ENCODE measurements at places on chromosomes 13 and 19.
A peak's percentile ranks its signal among the peaks of the same experiment; 100 is the strongest.

DNA sequence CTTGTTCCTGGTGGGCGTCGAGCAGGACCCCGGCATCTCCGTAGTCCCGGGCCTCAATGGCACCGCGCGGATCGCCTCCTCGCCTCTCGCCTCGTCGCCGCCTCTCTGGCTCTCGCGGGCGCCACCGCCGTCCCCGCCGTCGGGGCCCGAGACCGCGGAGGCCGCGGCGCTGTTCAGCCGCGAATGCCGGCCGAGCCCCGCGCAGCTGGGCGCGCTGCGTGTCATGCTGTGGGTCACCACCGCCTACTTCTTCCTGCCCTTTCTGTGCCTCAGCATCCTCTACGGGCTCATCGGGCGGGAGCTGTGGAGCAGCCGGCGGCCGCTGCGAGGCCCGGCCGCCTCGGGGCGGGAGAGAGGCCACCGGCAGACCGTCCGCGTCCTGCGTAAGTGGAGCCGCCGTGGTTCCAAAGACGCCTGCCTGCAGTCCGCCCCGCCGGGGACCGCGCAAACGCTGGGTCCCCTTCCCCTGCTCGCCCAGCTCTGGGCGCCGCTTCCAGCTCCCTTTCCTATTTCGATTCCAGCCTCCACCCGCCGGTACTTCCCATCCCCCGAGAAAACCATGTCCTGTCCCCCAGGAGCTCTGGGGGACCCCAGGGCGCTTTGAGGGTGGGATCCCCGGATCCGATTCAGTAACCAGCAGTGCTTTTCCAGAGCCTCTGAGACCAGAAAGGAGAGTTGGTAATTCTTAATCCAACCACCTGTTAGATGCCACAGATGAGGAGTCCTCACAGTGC is 885 bp downstream of the MLNR start:
- DNase-seq: no peak

DNA sequence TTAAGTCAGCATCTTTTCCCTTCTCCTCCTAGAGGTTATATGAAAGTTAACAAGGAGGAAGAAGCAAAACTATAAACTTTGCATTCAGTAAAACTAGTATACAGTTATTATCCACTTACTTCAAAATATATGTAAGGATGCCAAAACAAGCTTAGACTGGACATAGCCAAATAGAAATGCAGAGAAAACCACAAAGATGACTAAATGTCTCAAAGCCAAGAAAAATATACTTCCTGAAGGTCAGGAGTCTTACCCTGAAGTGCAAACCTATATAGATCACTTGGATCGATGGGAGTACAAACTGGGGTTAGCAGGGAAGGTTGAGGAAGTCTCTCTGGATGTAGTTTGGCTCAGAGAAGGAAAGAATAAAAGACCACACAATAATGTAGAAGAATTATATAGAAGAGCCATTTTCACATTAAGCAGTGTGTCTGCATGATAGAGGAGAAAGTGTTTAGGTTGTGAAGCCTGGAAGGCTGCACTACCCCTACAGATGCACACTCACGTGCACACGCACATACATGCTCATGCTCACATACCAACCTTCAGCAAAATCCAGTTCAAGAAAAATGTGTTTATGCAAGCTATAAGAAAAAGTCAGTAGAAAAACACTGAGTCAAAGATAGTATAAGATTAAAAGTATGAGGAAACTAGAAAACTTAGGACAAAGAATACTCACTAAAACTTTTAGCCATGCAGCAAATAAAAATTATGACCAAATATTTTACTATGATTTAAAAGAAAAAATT is 112.1 kb upstream of the RXFP2 start:
- DNase-seq: no peak

DNA sequence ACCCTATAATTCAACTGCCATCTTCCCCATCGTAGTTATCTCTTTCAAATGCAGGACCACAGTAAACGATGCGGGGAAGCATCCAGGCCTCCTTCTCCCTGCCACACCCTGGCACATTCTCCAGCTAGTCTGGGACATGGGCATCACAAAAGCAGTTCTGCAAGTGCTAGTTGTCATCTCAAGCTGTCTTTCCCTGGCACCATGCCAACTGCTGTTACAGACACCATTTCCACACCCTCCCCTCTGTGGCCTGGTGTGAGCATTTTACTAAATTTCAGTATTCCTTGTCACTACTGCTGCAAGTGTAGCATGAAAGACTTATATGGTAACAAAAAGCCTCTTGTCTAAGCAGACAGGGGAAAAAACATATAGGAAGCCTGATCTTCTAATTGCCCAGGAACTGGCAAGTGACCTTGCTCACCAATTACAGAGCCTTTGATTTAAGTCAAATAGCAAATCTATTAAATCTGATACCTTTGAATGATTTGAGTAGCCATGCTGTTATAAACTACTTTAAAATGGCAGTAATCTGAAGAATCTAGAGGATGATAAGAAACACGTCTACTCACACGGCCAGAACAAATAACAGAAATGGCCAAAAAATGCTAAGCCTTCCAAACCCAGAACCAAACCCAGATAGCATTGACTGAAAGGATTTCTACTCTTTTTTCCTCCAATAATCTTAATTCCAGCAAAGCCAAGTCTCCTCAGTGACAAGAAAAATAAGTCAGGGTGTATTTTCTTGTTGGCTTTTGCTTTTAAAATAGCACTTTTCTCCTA is 179.0 kb downstream of the NUFIP1 start:
- no peak for DNase-seq

- DNase-seq: no peak
Measured at GRCh38 chr19:51029718-51030117, 3.3 kb upstream of the KLK11 start.

GRCh38 chr13:46165485-46166223 is 16.3 kb downstream of the LCP1 start:
- DNase-seq: no peak

DNA sequence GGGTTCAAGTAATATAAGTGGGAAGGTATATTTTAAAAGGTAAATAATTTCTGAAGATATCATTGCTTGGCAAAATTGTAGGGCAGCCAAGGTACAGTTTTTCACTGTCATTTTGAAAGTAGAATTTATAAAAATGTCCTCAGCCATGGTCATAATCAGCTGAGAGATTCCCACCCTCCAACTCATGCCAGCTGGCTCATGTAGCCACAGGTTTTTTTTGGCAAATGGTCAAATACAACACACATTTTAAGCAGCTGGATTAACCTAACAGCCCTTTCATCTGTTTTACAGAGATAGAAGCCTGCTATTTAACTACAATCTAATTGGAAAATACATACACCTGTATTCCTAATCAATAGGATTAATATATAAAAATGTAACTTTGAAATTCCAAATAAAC is 619.2 kb upstream of the SGCG start:
- no peak for DNase-seq

DNA sequence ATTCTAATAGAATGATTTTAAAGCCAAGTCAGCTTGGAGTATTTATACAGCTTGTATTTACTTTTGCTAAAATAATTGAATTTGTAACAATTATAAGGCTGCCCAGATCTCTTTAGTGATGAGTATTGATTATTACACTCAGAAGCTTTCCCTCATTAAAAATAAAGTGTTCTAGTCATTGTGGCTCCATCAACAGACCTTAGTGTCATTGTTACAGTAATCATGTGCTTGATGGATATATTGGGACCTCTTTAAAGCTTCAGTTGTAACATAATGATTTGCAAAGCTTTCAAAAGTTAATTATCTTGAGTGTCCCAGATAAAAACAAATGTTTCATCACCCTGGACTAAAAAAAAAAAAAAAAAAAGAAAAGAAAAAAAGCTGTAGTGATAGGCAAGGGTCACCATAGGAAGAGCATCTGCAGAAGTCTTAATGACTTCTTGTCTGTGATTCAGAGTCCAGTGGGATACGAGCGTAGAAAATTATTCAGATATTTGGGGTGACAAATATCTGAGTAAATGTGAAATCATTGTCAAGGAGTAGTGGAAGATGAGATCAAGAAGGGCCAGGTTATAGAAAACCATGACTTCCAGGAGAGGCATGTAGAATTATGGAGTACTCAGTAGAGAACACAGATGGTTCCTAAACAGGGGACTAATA is 369.6 kb downstream of the DCT start:
- DNase-seq: no peak

DNA sequence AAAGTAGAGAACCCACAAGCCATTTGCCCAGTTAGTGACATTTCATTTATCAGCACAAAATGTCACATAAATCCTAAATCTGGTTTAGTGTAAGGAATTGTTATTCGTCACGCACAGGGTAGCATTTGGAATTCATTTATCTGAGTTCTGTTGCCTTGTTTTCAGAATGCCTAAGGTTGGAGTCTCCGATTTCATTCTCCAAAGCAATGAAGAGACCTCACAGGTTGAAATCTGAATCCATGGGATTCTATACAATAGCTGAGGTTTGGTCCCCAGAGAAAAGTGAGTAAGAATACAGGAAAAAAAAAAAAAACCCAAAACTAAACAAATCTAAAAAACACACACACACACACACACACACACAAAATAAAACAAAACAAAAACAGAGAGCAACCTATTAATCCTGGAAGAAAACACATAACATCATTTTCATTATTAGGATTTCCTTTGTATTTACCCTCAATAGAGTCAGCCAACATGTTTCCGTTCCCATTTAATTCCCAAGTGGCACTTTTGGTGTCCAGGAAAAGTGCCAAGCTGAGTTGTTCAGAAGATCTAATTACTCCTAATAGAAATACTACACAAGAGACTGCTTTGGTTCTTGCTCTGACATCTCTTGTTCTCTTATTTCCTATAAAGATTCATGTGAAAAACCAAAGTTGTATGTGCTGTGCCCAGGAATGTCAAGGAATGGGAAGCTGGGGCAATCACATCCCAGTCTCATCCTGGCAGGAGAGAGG is 36.2 kb upstream of the LRCH1 start:
- DNase-seq: no peak

GRCh38 chr13:111861766-111862366 is 205.1 kb upstream of the SOX1 start:
- peak; percentile 24 for DNase-seq

GRCh38 chr19:43678512-43679261 is 8.7 kb upstream of the PLAUR start:
- DNase-seq: no peak

DNA sequence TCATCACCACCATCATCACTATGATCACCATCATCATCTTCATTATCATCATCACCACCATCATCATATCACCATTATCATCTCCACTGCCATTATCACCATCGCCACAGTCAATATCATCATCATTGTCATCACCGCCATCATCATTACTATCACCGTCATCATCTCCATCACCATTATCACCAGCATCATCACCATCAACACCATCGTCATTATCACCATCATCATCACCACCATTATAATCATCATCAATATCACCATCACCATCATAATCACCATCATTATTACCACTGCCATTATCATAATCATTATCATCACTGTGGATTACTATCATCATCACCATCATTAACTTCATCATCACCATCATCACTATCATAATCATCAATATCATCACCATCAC is 17.3 kb upstream of the ARHGEF18 start:
- no peak for DNase-seq

DNA sequence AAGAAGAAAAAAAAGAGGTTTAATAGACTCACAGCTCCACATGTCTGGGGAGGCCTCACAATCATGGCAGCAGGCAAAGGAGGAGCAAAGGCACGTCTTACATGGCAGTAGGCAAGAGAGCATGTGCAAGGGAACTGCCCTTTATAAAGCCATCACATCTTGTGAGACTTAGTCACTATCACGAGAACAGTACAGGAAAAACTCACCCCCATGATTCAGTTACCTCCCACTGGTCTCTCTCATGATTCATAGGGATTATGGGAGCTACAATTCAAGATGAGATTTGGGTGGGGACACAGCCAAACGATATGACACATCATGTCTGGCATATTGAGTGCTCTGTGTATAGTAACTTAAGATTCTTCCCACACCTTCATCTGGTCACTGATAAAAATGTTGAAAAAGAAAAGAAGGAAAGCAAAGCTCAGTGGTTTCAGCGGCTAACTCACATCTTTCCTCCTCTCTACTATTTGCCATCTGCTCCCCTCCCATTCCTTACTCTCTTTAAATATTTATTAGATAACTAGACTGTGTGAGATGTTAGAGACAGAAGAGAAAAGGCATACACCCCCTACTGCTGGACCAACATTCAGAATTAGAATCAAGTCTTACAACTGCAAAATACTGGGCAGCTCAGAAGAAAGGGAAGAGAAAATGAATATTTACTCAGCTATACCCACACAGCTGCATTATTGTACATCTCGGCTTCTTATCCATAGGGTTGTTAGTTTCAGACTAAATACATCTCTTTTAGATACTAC is 60.1 kb upstream of the AKAP11 start:
- no peak for DNase-seq

GRCh38 chr13:75760131-75761021 is 124.2 kb downstream of the LMO7 start:
- DNase-seq: no peak

DNA sequence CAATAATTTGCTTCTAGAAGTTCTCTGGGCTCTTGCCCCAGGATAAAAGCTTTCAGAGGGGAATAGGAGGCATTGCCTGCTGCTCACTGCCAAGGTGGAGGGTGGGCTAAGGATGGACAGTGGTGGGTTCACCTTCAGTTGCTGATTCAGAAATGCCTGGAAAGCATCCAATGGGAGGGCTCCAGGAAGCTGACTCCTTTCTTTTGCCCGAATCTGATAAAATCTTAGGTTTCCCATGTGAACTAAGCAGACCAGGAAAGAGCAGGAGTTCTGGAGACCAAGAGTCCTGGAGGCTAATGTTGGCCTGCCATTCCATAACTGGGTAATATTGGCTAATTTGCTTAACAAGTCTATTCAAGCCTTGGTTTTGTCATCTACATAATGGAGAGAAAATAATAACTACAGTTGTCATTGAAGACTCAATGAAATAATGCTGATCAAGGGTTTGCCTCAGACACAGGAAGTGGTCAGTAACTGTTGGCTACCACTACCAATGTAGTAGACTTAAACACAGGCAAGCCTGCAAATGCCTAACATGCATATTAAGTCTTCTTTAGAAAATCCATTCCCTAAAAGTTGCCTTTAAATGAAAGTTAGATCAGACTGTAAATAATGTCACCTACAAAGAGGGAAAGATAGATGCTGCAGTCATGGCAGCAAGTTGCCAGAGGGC is 528.4 kb upstream of the NBEA start:
- no peak for DNase-seq

DNA sequence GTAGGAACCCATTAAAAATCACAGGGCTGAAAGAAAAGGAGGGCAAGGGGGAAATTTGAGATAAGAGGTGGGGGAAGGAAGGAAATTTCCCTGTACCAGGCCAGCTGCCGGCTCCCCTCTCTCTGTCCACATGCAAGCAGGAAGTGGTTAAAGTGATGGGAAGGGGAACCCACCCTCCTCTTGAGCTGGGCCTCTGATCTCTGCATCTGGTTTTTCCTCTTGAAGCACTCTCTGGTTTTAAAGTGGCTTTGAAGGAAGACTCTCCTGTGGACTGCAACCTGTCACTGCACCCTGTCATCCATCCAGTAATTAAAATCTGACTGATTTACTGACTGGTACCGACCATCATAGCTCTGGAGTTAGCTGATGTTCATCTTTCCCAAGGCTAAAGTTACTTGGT is 239.6 kb downstream of the TSHZ3 start:
- DNase-seq: no peak

DNA sequence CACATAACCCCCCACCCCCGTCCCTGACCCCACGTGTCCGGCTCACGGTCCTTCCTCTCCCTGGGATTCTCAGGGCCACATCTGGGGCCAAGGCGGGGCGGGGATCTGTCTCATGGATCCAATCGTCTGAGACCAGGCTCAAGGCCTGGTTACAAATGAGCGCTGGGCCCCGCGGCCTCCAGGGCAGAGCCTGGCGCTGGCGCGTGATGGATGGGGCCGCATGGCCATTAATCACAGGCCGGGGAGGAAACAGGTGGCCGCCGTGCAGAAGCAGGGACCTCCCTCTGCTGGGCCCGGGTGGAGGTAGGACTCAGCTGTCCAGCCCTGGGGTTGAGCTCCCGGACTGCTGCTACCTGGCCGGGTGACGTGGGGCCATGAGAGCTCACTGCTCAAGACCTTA is 5.8 kb upstream of the TLE5 start:
- DNase-seq: peak; percentile 81
